ENCODE measurements at places on chromosomes 16 and 17.

DNA sequence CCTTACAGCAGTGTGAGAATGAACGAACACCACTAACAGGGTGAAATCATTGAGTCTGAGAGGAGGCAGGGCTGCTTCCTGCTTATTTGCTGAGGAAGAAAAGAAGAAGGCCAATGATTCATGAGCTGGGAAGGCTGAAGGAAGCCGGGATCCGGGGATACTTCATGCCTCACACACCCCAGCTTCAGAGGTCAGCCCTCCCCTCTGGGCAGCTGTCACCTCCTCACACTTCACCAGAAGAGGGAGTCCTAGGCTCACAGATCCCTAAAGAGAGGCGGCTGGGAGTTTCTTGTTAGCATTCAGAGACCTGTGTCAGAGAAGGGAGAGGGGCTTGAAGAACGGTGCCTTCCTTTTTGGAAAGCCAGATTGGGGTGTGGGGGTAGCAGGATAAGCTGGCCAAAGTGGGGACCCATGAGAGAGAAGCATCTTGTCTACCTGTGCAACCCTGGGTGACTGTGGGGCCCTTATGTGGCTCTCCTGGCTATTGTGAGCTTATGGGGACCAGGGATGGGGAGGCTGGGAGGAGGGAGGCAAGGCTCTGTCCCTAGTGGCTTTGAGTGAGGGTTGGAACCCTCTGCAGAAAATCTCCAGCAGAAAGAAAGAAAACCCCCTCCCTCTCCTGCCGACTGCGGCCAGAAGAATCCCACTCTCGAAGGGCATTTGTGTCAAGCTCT lies 94.6 kb downstream of the RGS9 start:
- DNase-seq: no peak
- no peaks in the 10 kb centered on the region for H3K4me1 ChIP-seq
- no peak overlapping the region for H3K27ac ChIP-seq
- no peak overlapping the region for H3K4me3 ChIP-seq

GRCh38 chr17:44979426-44979995 lies 11.4 kb upstream of the C1QL1 start:
- no peaks in the 10 kb centered on the region for H3K36me3 ChIP-seq
- H3K27me3 ChIP-seq: no peaks in the 10 kb centered on the region
- H3K4me1 ChIP-seq: no peaks in the 10 kb centered on the region
- H3K27ac ChIP-seq: no peak overlapping the region
- no peak for DNase-seq

- no peak for DNase-seq
- H3K27me3 ChIP-seq: no peaks in the 10 kb centered on the region
- peaks cover 22% of the 10 kb centered on the region for H3K4me1 ChIP-seq
- H3K27ac ChIP-seq: peak overlapping the region; percentile 39
- peak overlapping the region; percentile 61 for H3K4me3 ChIP-seq
Measured at GRCh38 chr17:17752821-17753321, 71.6 kb downstream of the RAI1 start.

GRCh38 chr16:73304008-73304774 lies 256.3 kb upstream of the ZFHX3 start:
- no peaks in the 10 kb centered on the region for H3K4me1 ChIP-seq
- H3K27me3 ChIP-seq: no peaks in the 10 kb centered on the region
- no peak overlapping the region for H3K27ac ChIP-seq
- DNase-seq: no peak
- no peak overlapping the region for H3K4me3 ChIP-seq

GRCh38 chr17:44877121-44877520 lies 22.1 kb downstream of the EFTUD2 start:
- no peak overlapping the region for H3K27ac ChIP-seq
- DNase-seq: no peak
- H3K4me3 ChIP-seq: no peak overlapping the region
- H3K36me3 ChIP-seq: peaks cover 56% of the 10 kb centered on the region
- no peaks in the 10 kb centered on the region for H3K27me3 ChIP-seq
- H3K4me1 ChIP-seq: no peaks in the 10 kb centered on the region

GRCh38 chr17:44757045-44757917 lies 1.5 kb upstream of the ADAM11 start:
- H3K27me3 ChIP-seq: peaks cover 9% of the 10 kb centered on the region
- no peak for DNase-seq
- no peaks in the 10 kb centered on the region for H3K36me3 ChIP-seq
- no peak overlapping the region for H3K4me3 ChIP-seq
- H3K4me1 ChIP-seq: peaks cover 13% of the 10 kb centered on the region
- no peak overlapping the region for H3K27ac ChIP-seq

DNA sequence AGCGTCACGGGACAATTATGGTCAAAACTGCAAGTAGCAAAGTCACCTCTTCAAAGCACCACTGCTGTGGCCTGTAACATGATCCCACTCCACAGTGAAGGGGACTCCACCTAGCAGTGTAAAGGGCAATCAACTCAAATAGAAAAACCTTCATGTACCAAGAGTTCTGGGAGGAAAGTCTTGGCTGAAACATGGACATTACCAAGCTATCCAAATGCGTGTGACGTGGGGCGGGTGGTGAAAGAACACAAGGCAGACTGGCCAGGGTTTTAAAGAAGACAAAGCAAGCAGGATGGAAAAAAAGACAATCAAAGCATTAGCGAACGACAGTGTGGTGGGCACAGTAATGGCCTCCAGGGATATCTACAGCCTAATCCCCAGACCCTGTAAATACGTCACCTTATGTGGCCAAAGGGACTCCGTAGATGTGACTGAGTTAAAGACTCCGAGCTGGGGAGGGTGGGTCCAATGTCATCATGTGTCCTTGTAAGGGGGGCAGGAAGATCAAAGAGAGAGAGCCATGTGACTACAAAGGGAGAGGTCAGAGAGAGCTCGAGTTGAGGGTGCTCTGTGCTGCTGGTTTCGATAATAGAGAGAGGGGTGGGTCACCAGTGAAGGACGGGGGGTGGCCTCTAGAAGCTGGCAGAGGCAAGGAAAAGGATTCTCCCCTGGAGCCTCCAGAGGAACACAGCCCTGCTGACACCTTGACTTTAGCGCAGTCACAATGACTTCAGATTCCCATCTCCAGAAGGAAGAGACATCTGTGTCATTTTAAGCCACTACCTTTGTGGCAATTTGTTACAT lies 6.0 kb downstream of the HSDL1 start:
- H3K27ac ChIP-seq: no peak overlapping the region
- H3K4me1 ChIP-seq: no peaks in the 10 kb centered on the region
- H3K27me3 ChIP-seq: no peaks in the 10 kb centered on the region
- DNase-seq: no peak

- peaks cover 59% of the 10 kb centered on the region for H3K36me3 ChIP-seq
- no peak overlapping the region for H3K27ac ChIP-seq
- DNase-seq: no peak
- H3K4me1 ChIP-seq: no peaks in the 10 kb centered on the region
Measured at GRCh38 chr17:46038414-46038813, 39.4 kb downstream of the STH start.

DNA sequence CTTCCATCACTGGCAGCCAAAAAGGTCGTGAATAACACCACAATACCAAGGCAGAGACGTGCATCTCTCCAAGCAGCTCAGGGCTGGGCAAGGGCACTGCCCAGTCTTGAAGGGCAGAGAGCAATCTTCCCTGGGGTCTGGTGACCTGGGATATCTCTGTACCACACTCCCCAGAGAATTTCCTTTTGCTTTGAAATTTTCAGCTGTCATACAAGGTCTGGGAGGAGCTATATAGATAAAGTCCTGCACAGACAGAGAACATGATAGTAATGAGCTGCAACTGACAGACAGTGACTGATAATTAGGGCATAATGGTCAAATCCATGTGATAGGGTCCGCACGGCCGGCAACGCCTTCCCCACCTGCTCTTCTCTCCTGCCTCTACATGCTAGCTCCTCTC lies 68.2 kb downstream of the DYNLRB2 start:
- peaks cover 6% of the 10 kb centered on the region for H3K36me3 ChIP-seq
- no peak overlapping the region for H3K4me3 ChIP-seq
- no peaks in the 10 kb centered on the region for H3K27me3 ChIP-seq
- DNase-seq: no peak

- no peaks in the 10 kb centered on the region for H3K4me1 ChIP-seq
- H3K27ac ChIP-seq: no peak overlapping the region
- no peak for DNase-seq
Measured at GRCh38 chr17:63816669-63817068, 10.6 kb upstream of the PSMC5 start.

DNA sequence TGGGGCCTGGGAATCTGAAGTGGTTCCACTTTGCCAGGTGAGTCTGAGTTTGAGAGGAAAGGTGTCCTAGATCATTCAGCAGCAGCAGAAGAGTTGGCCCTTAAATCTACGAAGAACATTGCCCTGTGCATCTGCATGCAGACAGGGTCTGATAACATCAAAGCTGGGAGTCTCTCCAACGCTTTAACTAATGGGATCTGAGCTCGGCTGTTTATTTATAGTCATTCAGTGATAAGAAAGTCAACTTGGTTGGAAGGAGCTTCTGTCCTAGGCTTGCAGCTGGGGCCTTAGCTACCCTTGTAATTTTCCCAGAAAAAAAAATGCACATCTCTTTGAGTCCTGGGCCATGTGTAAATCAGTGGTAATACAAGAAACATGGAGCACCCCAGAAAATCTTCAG lies 418.0 kb upstream of the HSBP1 start:
- H3K36me3 ChIP-seq: no peaks in the 10 kb centered on the region
- peak overlapping the region; percentile 75 for H3K27ac ChIP-seq
- no peaks in the 10 kb centered on the region for H3K27me3 ChIP-seq
- peaks cover 3% of the 10 kb centered on the region for H3K4me1 ChIP-seq

DNA sequence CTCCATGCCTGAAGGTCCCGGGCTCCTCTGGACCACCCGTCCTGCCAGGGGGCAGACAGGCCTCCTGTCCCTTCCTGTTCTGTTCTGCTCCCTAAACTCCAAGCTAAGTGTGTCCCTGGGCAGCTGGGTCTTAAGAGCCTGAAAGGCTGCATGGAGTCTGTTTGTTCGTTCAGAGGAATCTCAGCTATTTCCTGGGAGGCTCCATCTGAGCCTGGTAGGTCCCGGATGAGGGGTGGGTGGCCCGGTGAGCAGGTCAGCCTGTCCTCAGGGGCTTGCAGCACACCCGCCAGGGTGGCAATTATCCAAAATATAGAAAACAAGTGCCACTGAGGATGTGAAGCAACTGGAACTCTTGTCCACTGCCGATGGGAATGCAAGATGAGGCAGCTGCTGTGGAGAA lies 12.6 kb downstream of the ACTG1 start:
- no peaks in the 10 kb centered on the region for H3K36me3 ChIP-seq
- no peaks in the 10 kb centered on the region for H3K27me3 ChIP-seq
- H3K4me1 ChIP-seq: peaks cover 3% of the 10 kb centered on the region
- no peak for DNase-seq

DNA sequence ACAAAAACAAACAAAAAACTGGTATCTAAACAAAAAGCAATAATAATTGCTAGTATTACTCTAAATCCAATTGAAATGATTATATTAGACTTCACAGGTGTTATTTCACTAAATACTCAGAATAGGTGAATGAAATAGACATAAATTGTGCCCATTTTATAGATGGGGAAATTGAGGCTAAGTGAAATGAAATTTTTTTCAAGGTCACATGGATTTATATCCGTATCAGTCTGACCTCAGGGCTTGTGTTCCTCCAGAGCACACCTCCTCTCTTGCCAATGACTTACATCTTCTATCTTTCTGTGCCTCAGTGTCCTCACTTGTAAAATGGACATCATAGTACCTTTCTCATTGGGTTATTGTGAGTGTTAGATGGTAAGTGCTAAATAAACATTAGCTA lies 72.3 kb downstream of the GP2 start:
- H3K4me1 ChIP-seq: no peaks in the 10 kb centered on the region
- no peak for DNase-seq
- no peaks in the 10 kb centered on the region for H3K27me3 ChIP-seq
- no peak overlapping the region for H3K4me3 ChIP-seq
- H3K36me3 ChIP-seq: no peaks in the 10 kb centered on the region
- H3K27ac ChIP-seq: no peak overlapping the region

GRCh38 chr17:28390141-28390540 lies 15.9 kb downstream of the SLC46A1 start:
- H3K27me3 ChIP-seq: no peaks in the 10 kb centered on the region
- H3K36me3 ChIP-seq: peaks cover 55% of the 10 kb centered on the region
- H3K4me3 ChIP-seq: no peak overlapping the region
- H3K4me1 ChIP-seq: no peaks in the 10 kb centered on the region
- H3K27ac ChIP-seq: no peak overlapping the region

DNA sequence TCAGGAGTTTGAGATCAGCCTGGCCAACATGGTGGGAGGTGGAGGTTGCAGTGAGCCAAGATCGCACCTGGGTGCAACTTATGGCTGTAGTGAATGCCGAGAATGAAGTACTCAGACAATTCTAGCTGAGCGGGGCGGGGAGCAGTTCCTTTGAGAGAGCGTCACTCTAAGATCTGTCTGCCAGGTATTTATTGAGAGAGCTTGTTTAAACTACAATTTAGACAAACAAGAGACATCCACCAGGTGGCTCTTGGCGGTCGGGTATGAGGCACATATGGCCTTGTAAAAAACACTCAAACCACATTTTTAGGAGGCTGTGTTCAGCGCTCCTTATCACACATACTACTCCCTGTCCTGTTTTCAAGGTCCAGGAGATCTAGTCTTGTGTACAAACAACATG lies 40.6 kb upstream of the CDH1 start:
- H3K27ac ChIP-seq: no peak overlapping the region
- H3K36me3 ChIP-seq: no peaks in the 10 kb centered on the region

DNA sequence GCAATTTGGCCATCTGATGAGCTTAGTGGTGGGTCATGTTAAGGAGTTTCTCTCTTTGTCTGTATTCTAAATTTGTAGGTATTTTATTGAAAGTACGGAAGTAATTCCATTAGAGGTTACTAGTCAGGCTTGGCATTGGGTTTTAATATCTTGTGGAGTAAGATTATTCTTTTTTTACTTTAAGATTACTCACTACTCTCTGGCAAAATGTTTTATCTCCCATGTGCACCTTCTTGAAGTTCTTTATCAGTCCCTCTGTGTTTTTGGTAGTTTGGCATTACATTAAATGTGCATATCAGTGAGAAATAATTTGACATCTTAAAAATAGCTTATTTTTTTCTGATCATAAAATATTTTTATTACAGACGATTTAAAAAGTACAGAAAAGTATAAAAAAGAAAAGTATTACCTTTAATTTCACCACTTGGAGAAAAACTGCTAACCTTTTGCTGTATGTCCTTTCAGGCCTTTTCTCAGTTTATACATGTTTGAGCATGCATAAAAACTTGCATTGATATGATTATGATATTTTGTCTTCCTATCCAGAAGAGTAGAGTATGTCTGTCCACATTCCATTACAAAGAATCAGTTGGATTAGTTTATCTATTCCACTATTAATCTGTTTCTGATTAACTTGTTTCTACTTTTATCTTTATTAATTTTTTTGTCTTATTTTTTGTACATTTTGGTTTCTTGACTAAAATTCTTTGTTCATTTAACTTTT lies 198.3 kb downstream of the SPECC1 start:
- DNase-seq: no peak
- H3K27me3 ChIP-seq: no peaks in the 10 kb centered on the region
- H3K36me3 ChIP-seq: peaks cover 17% of the 10 kb centered on the region

DNA sequence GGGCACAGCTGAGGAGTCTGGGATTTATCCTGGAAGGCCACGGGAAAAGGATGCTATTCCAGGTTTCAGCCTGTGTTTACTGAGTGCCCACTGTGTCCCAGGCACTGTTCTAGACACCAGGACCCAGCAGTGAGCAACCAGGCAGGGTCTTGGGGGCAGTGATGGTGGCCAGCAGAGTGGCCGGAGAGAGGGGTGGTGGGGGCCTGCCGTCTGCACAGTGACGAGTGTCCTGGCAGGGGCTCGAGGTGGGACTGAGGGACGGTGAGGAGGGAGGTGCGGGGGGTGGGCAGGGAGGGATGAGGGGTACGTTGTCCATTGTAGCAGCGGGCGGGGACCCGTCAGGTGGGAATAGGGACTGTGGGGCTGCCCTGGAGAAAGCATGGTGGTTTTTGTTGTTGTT lies 66.3 kb upstream of the CIBAR2 start:
- no peak overlapping the region for H3K27ac ChIP-seq
- H3K4me1 ChIP-seq: peaks cover 17% of the 10 kb centered on the region
- no peak overlapping the region for H3K4me3 ChIP-seq
- H3K36me3 ChIP-seq: no peaks in the 10 kb centered on the region
- H3K27me3 ChIP-seq: no peaks in the 10 kb centered on the region
